H9 (cell line): ENCODE measurements at places on chromosomes 4 and X. TPM values are rescaled to one million over a fixed set of nuclear protein-coding genes. Genes with fewer than 3 reads are reported as not detected.

ITGB1BP2 gene
- 3.7 and 5.0 TPM in 2 replicates for total RNA-seq

STBD1 gene
- 1.1 TPM in 2 replicates for total RNA-seq

FAM9A gene
- not detected in 2 replicates for total RNA-seq

TRAM1L1 gene
- 0.79 TPM in 2 replicates for total RNA-seq

INPP4B gene
- total RNA-seq, result 0.07 TPM in 2 replicates

TBC1D9 gene
- total RNA-seq, result 0.63 and 0.86 TPM in 2 replicates

ANKRD37 gene
- total RNA-seq, result 3.7 and 5.0 TPM in 2 replicates

LDB2 gene
- total RNA-seq, result 22.5 and 25.8 TPM in 2 replicates

NELFA gene
- total RNA-seq, result 54.0 and 55.0 TPM in 2 replicates

HCFC1 gene
- total RNA-seq, result 137 and 144 TPM in 2 replicates

TAPT1 gene
- 9.9 and 11.1 TPM in 2 replicates for total RNA-seq

PPA2 gene
- 73.1 and 76.4 TPM in 2 replicates for total RNA-seq

DCAF8L2 gene
- total RNA-seq, result not detected in 2 replicates

UCP1 gene
- total RNA-seq, result not detected in 2 replicates

BCLAF3 gene
- total RNA-seq, result 6.4 and 7.9 TPM in 2 replicates

STK32B gene
- 1.0 and 1.3 TPM in 2 replicates for total RNA-seq

XG gene
- total RNA-seq, result 1.1 and 1.7 TPM in 2 replicates

GAB1 gene
- total RNA-seq, result 13.8 and 15.3 TPM in 2 replicates

SSX4 gene
- 0.29 TPM in 1 of 2 replicates, not detected in the other for total RNA-seq

CLDN22 gene
- not detected in 2 replicates for total RNA-seq

TENM3 gene
- total RNA-seq, result 49.1 and 49.6 TPM in 2 replicates

GUCY2F gene
- 0.11 TPM in 2 replicates for total RNA-seq

EXOC1L gene
- total RNA-seq, result not detected in 2 replicates

ZCCHC12 gene
- 2.1 and 2.6 TPM in 2 replicates for total RNA-seq

ASB12 gene
- 0.29 and 0.46 TPM in 2 replicates for total RNA-seq

FAM47E gene
- total RNA-seq, result 1.0 and 2.0 TPM in 2 replicates

MTTP gene
- total RNA-seq, result 0.46 and 0.64 TPM in 2 replicates

GLRA2 gene
- not detected in 2 replicates for total RNA-seq

RBM46 gene
- 0.17 and 0.33 TPM in 2 replicates for total RNA-seq

GPRASP3 gene
- total RNA-seq, result 4.8 and 5.3 TPM in 2 replicates

NUDT11 gene
- total RNA-seq, result 23.6 and 25.7 TPM in 2 replicates

NLGN3 gene
- 3.5 and 3.6 TPM in 2 replicates for total RNA-seq

NEIL3 gene
- 6.3 and 8.3 TPM in 2 replicates for total RNA-seq

ERCC6L gene
- 18.1 and 19.7 TPM in 2 replicates for total RNA-seq

HCCS gene
- 39.2 and 44.4 TPM in 2 replicates for total RNA-seq
